ENCODE measurements at places on chromosomes 5 and 9. TPM values are rescaled to one million over a fixed set of nuclear protein-coding genes. Genes with fewer than 3 reads are reported as not detected.

ECPAS gene
- polyA plus RNA-seq: 42.6 TPM

CCT5 gene
- polyA plus RNA-seq: 389 TPM

C5orf58 gene
- polyA plus RNA-seq: not detected

IQGAP2 gene
- polyA plus RNA-seq: 4.0 TPM

PCDHGA2 gene
- 0.26 TPM for polyA plus RNA-seq

EQTN gene
- not detected for polyA plus RNA-seq

SPATA31A7 gene
- not detected for polyA plus RNA-seq

SV2C gene
- 0.88 TPM for polyA plus RNA-seq

Measured in neural cell (in vitro differentiated cells).